ENCODE measurements at places on chromosomes 2 and 18.

DNA sequence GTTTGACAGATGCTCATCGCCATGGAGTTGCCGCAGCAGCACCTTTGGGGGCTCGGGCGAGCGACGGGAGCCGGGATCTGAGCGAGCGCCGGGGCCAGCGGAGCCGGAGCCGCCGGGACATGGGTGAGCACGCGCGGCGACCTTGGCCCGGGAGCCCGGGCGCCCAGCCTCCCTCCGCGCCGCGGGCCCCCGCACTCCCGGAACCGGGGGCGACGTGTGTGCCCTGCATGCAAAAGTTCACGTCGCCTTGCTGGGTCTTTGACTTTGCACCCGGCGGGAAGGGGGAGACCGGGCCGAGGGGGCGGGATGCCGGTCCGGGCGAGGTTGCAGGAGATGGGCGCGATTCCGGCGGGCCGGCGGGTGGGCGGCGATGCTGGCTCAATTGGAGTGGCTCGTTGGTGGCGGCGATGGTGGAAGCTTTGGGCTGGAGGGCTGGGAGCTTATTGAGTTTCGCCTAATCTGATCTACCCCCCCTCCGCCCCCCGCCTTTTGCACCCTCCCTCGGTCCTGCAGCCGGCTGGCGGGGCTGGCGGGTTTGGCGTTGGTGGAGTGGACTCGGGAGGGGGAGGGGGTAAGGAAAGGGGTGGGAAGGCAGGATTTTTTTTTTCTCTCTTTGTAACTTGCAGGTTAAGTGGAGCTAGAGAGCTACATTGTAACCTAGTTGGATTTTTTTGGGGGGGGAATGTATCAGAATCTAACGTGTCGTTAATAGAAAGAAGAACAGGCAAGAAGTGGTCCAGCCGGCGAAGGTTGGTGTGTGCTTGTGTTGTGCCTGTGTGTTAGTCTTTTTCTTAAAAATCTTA lies at the start of gene SETBP1:
SETBP1 (plus strand) TSS at position 616 of the 803 bp plus-strand sequence. CDS start 20,459 bp downstream, outside the sequence.
- DNase-seq: no peak

GRCh38 chr18:6004119-6004518 lies 108.8 kb upstream of the TMEM200C start:
- no peak for DNase-seq

- DNase-seq: no peak
Observed at GRCh38 chr18:75244351-75245313, 34.0 kb downstream of the TSHZ1 start.

GRCh38 chr2:74441690-74442482 lies at the start of gene RTKN:
TSS of gene RTKN (minus strand) at chr2:74441937. CDS start at chr2:74441816, 121 bp downstream.
- no peak for DNase-seq

GRCh38 chr2:227576110-227576509 lies 22.6 kb upstream of the SCYGR2 start:
- peak; percentile 7 for DNase-seq

DNA sequence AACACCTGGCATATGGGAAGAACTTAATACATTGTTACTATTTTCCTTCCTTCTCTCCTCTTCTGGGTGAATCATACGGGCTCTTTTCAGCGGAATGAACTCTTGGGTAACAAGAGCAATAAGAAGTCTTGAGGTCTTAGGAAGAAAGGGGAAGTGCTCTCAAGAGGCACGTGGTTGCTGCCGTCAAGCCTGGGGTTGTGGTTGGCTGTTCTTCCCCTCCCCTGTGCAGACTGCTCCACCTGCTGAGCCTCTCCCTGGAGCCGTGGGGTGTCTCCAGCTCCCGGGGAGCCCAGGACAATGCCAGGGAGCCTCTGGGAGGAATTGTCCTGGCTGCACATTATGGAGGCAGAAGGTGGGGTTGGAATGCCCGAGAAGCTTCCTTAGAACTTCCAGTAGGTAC lies 19.4 kb downstream of the TOGARAM2 start:
- no peak for DNase-seq
